Glutamatergic neuron (in vitro differentiated cells): ENCODE measurements at places on chromosomes 1 and 21. TPM values are rescaled to one million over a fixed set of nuclear protein-coding genes. Genes with fewer than 3 reads are reported as not detected.

The LYPLAL1 gene
- 17.4 TPM for total RNA-seq

The KRTAP19-1 gene
- not detected for total RNA-seq

The FCGR3A gene
- total RNA-seq = not detected

The PKP1 gene
- total RNA-seq = not detected

The NUP210L gene
- total RNA-seq = 0.10 TPM

The NTRK1 gene
- 296 TPM for total RNA-seq

The FAM151A gene
- total RNA-seq = not detected

The DDX59 gene
- 10.6 TPM for total RNA-seq

The CLDN8 gene
- not detected for total RNA-seq

The AVPR1B gene
- total RNA-seq = not detected
